CD8-positive, alpha-beta memory T cell (primary cell): ENCODE measurements at places on chromosomes 7 and 10.

DNA sequence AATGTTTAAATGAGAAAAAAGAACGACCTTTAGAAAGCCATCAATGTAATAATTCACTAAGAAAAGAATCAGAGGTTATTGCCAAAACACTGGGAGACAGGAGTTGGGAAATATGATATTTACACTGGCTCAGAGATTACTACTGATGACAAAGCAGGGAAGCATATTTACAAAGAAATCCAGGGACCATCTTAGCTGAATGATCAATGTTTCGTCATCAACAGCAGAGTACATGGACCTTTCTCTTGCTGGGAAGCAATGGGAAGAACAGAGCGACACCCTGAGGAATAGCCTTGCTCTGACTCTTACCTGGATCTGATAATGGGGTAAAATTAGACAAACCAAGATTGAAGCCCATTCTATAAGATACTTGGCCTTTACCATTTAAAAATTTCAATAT is 1293.5 kb downstream of the XPNPEP1 start:
- DNase-seq = no peak

DNA sequence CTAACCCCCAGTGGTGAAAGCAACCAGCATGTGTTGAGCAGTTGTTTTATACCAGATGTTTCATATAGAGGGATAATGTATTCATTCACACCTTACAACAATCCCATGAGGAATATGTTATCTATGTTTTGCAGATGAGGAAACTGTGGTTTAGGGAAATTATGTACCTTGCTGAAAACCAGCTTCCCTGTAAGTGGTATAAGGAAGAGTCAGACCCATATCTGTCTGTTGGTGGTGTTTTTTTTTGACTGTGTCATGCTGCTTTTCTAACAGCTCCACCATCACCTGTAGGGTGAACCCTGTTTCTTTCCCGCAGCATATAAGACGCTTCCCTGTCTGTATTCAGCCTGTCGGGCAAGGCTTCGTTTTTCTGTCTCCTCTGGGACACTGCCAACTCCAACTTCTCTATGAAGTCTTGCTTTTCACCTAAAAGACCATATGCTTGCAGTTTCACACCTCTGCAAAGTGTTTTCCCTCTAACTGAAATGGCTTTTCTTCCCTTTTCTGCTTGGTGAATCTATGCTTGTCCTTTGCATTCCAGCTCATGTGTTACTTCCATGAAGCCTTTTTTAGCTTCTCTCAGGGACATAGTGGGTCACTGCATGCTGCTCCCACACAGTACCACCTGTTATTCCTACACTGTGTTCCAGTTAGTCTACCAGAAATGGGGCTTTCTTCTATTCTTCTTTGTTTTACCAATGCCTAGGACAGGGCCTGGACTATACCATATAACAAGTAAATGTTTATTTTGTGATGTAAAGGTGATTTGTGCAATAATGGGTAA is 92.8 kb downstream of the ST7 start:
- DNase-seq = no peak

- DNase-seq = no peak
Measured at GRCh38 chr10:93436591-93437085, 45.5 kb downstream of the MYOF start.

DNA sequence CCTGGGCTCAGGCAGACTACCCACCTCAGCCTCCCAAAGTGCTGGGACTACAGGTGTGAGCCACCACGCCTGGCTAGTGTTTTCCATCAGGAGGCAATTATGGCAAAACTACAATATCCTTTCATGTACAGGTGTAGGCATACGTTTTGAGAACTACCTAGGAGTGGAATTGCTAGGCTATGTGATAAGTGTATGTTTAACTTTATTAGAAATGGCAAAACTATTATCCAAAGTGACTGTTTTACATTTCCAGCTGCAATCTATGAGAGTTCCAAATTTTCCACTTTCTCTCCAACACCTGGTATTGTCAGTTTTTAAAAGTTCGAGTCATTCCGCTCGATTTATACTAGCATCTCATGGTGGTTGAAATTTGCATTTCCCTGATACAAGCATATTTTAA is 59.0 kb downstream of the ZMYND11 start:
- no peak for DNase-seq
